ENCODE measurements at places on chromosomes 3 and 15.

DNA sequence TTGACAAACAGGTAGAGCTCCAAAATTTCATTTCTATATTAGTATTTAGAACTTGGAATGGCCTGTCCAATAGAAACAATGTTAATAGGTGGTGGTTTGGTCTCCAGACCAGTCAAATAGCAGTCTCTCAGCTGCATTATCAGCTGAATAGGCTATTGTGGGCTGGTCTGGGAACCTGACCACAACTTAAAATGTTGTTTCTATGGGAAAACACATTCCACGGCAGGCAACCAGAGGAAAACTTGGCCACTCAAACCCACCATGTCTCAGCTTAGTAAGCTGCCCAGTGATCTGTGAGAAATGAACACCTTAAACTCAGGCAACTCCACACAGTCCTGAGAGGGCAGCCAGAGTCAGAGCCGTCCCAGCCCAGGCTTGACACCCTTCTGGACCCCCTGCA is 20.4 kb downstream of the FBN1 start:
- DNase-seq = no peak

GRCh38 chr3:19749448-19750017 is 184.5 kb downstream of the EFHB start:
- no peak for DNase-seq

- no peak for DNase-seq
Measured at GRCh38 chr3:170477395-170477794, 58.7 kb downstream of the CLDN11 start.

GRCh38 chr3:171173736-171174135 is 147.2 kb upstream of the SLC2A2 start:
- DNase-seq = no peak

DNA sequence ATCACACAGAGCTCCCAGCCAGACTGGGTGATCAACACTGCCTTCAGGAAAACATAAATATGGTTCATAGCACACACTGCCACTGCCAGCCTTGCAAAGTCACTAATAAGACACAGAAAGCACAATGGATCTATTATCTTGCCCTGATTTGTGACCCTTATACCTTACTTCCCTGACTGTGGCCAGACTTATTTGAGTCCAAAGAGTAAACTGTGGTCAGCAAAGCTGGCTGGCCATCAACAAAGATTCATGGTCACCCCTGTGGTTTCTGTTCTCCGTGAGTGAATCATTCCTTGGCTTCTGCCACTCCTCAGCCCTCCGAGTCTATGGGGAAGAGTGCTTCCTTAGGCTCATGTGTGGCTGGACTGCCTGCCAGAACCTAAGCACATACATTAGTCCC is 437.7 kb downstream of the RAP2B start:
- DNase-seq = no peak

GRCh38 chr15:88607951-88608350 is 13.2 kb upstream of the AEN start:
- DNase-seq = no peak

- no peak for DNase-seq
Measured at GRCh38 chr3:40691452-40691861, 166.7 kb downstream of the ZNF621 start.
